ENCODE measurements at places on chromosomes 7 and 10.

GRCh38 chr10:105339669-105340068, 698.6 kb downstream of the SORCS3 start:
- no peak for DNase-seq

- DNase-seq, result no peak
Measured at GRCh38 chr10:43076311-43076875, 476 bp upstream of the RET start.

- DNase-seq, result no peak
Measured at GRCh38 chr10:116260599-116260998, 12.4 kb downstream of the GFRA1 start.

DNA sequence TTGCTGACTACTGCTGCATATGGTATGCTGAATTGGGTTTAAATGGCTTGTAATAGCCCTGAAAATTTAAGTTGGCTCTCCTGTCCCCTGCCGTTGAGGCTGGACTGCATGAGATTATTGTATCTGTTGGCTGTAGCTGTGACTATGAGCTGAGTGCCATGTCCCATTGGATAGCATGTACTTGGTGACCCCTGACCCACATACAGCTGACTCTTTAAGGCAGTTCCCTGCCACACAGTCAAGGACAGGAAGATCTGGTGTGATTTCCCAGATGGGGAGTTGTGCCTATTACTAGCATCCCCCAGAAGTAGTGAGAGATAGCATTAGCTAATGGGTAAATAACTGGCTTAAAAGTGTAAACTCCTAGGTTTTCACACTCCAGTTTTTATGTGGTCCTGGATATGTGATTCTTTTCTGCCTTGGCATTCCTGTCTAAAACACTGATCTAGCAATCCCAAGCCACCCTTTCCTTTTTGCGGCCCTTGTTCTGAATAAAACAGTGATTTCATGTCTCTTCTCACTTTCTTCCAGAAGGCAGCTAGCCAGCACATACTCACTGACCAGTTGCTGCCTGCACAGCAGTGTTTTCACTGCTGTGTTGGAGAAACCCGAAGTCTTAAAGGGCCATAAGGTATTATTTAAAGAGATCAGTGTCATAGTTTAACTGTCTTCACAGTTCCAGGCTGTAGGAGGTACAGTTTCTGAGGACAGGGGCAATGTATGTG, 35.9 kb downstream of the LRRC4 start:
- no peak for DNase-seq

DNA sequence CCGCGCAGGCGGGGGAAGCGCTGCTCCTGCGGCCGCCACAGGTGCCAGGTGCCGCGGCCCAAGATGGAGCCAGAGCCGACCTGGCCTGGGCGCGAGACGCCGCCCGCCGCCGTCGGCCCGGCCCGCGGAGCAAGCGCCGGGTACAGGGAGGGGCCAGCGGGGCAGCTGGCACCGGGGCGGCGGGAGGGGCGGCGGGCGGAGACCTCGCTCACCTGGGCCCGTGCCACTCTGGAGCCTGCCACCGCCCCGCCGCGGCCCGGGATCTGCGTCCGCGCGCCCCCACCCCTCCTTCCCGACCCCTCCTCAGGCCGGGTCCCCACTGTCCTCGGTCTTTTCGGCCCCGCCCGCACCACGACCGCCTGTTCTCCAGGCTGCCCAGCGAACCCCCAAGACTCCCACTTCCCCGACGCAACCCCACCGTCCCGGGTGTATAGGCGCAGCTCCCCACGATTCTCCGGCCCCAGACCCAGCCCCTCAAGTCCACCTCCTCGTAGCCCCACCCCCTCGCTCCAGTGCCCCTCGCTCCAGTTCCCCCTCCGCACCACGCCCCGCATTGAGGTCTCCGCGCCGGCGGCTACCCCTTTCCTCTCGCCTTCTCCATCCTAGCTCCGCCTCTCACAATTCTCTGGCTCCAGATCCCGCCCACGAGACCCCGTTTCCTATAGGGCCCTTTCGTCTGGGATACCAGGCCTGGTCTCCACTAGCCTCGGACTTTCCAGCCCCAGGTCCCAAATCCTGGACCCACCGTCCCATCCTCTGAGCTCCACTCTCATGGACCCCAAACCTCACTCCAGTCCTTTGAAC, at the start of gene GPRIN2:
Gene GPRIN2 (minus strand): TSS at position 144 of the 804 bp plus-strand sequence. CDS start 5,922 bp downstream, outside the sequence.
- DNase-seq, result no peak

GRCh38 chr7:713488-714230, 12.8 kb upstream of the DNAAF5 start:
- DNase-seq, result no peak

GRCh38 chr7:89687211-89687610, 467.1 kb upstream of the STEAP1 start:
- no peak for DNase-seq

GRCh38 chr10:85111271-85111670, 782.9 kb downstream of the CCSER2 start:
- DNase-seq, result no peak

DNA sequence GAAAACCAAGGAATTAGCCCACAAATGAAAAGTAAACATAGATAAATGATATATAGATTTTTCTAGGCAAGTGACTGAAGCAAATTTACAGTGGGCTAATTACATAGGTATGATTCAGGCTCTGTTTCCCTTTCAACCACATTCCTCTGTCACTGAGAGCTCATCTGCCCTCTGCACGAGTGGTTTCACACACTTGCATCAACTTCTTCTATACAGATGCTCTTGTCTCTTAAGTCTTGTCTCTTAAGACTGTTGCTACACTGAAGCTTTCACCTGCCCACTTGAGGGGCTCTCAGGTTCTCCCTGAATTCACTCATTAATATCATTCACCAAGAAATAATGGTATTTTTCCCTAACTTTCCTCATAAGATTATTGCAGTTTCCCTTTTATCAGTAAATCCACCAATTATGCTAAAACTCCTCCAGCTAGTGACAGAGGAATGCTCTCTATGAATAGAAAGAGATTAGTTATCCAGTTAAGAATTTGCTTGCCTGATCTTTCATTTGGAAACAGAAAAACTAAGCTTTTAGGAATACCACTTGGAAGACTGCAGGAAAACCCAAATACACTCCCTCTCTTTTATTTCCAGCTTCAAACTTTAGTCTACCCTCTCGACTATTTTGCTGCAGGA, 95.7 kb downstream of the ELAPOR2 start:
- DNase-seq, result peak; percentile 19

DNA sequence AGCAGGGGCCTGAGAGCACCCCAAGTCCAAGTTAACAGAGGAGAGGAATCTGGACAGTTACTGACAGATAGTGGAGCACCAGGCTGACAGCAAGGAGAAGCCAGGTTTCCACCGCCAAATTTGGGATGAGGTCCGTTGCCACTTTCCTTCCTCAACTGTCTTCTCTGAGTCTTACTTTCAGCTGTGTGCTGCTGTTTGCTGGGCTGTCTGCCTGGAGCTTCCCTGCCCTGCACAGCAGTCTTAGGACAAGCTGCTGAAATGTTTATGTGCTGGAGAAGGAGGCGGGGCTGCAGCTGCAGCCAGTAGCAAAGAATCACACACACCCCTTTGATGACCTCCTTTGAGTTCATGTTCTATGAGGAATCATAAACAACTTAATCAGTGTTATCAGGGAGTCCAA, 17.4 kb upstream of the CYP3A7 start:
- no peak for DNase-seq

- no peak for DNase-seq
Measured at GRCh38 chr10:119447421-119447820, 95.1 kb downstream of the RGS10 start.

- peak; percentile 19 for DNase-seq
Measured at GRCh38 chr7:133491201-133491691, 238.4 kb downstream of the EXOC4 start.

- no peak for DNase-seq
Measured at GRCh38 chr10:70858759-70859158, 29.6 kb downstream of the PCBD1 start.

DNA sequence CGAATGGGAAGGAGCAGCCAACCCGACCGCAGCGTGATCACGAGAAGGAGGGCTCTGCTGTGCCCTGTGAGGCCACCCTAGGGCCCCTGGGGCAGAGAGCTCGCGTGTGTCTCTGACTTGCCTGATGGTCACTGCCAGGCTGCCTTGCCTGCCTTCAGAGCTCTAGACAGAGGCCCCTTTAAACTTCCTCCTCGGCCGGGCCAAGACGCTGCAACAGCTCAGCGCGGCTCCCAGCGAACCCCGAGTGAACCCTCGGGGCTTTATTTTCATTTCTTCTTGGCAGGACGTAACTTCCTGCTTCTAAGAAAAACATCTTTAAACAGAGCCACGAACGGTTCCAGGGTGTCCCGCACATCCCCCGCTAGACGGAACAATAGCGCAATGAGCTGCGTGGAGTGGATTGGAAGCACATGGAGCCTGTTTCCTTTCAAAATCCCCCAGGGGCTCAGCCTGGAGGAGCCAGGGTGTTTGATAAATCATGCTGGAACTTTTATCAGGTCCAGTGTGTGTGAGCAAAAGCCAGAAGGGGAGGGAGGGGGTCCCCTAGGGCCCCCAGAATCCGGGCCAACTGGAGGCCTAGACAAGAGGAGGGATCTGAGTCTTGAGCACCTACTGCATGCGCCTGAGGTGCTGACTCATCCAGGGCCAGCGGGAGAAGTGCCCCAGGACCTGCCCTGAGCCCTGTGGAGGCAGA, 134.1 kb upstream of the GDF10 start:
- peak; percentile 35 for DNase-seq

DNA sequence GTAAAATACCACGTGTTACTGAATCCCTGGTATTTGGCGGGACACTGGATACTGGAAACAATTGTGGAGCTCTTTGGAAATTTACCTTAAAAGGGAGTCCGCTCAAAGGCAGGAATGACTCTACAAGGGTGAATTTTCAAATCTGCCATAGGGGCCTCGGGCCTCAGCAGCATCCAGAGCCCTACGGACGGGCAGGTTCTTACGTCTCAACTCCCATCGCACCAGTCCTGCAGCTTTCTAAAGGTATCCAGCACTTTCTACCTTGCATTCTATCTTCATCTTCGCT, 248 bp downstream of the PSPH start:
- no peak for DNase-seq

- DNase-seq, result peak; percentile 77
Measured at GRCh38 chr7:150755473-150756099, 18.4 kb downstream of the GIMAP5 start.

- DNase-seq, result no peak
Measured at GRCh38 chr7:108697254-108697653, 127.6 kb downstream of the DNAJB9 start.

- peak; percentile 4 for DNase-seq
Measured at GRCh38 chr10:112950714-112951358, 789 bp downstream of the TCF7L2 start.

DNA sequence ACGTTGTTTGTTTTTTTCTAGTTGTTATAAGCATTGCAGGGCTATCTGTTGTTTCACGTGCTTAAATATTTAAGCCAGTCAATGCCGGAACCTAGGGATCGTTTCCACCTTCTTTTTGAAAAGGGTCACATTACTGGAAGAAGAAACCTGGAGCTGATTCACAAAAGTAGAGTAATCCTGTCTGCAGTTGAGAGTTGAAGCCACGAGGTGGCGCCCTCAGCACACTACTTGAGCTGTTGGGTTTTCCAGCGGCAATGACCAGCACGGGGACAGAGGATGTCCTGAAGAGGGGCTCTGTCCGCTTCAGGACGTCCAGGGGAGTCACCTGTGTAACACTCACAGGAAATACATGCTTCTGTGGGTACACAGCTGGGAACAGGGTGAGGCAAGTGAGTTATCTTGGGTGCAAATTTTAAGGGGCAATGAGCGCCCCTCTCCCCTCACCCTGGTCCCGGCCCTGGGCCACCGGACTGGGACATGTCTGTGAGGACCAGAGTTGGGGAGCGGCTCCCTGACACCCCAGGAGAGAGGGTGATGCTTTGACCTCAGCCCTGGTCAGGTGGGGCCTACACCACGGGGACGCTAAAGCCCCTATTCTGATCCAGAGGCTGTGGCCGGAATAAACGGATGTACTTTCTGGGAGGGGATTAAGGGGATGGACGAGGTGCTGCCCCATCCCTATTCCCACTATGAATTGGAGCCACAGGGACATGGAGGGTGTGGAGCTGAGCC, 26.3 kb upstream of the WDFY4 start:
- DNase-seq, result peak; percentile 63

GRCh38 chr10:49593564-49593875, 16.6 kb upstream of the SLC18A3 start:
- DNase-seq, result no peak

DNA sequence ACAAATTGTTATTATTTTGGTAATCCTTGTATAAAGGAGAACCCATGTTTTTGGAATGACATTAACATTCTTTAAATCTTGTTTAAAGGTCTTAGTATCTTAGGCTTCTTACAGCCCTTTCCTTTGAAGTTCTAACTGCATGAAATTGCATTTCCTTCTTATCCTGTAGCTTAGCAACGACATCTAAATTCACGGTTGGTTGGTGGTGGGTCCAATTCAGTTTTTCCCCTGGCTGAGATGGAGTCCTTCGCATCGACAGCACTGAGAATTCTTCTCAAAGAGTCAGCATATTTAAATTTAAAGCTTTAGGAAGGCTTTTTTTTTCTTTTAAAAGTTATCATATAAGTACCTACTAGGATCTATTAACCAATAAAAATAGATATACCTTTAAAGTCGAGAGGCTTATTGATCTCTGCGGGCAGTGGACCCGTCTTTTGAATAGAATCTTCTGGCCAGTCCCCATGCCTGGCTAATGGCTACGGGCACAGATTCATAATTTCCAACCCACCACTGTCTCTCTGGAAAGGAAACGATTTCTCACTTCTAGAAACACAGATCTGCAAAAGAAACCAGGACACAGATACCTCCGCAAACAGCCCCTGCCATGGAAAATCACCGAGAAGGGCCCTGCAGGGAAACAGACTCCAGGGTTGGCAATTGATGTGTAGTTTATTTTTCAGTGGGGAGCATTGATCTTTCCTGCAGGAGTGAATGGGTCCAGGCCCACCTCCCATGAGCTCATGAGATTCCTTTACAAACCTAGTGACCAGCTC, 63.4 kb downstream of the RAMP3 start:
- DNase-seq, result no peak

DNA sequence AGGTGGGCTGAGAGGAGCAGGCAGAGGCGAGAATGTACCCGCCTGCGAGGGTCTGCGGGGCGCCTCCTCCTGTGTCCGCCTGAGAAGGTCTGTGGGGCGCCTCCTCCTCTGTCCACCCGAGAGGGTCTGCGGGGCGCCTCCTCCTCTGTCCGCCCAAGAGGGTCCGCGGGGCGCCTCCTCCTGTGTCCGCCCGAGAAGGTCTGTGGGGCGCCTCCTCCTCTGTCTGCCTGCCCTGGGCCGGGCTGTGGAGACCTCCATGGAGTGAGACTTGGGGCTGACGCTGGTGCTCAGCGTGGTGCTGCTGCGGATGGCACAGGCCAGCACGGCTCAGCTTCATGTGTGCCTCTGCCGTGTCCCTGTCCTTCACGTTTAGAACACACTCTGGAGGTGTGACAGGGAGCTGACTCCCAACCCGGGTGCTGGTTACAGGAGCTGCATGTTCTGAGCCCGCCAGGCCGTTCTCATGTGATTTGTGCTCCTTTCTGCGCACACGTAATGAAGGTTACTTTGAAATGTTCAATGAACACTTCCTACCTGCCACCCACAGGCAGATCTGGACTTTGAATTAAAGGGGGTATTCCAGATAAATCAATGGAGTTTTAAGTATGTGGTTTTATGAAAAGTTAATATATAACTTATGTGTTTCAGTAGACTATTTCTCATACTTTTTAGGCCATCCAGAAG, 20.5 kb upstream of the GET4 start:
- no peak for DNase-seq

- DNase-seq, result no peak
Measured at GRCh38 chr10:16585103-16585502, 63.4 kb upstream of the C1QL3 start.

GRCh38 chr7:111071556-111071955, 19.4 kb upstream of the LRRN3 start:
- no peak for DNase-seq

Measured in stimulated activated CD4-positive, alpha-beta T cell treated with anti-CD3 and anti-CD28 coated beads, Interleukin-1b, Interleukin-23, amount 100 ng/mL, for 48 hours (primary cell).